Upper lobe of right lung (tissue), 1 donor: ENCODE measurements at places on chromosomes 7 and 10.

GRCh38 chr7:157908006-157908782 is 571.4 kb downstream of the DNAJB6 start:
- no peak for DNase-seq

- DNase-seq: no peak
These were observed 42.9 kb downstream of the PRKG1 start for GRCh38 chr10:51117053-51117660.

GRCh38 chr10:133243593-133243992 is 5.9 kb downstream of the VENTX start:
- DNase-seq: no peak

DNA sequence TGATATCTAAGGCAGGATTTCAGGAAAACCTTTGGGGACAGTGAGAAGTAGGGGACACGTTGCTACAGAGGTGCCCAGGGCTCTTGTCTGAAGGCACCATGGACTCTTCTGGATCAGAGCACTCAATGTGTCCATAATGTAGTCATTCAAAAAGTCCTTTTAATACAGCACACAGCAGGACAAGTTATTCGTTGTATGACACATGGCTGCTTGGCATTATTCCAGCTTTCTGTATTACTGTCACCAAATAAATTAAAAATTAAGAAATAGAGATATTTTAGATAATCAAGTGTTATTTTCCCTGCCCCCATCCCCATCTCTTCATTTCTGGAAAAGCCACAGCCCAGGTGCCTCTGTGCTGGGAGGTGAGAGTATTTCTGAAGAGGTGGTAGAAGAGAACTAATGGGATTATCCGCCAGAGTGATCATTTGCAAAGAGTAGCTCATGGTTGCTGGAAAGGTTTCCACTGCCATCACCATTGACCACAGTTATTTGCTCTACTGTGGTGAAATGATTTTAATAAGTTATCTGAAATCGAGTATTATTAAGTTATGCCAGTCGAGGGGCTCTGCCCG is 83.0 kb downstream of the CXCL12 start:
- no peak for DNase-seq

GRCh38 chr10:31456468-31456867 is 137.5 kb downstream of the ZEB1 start:
- no peak for DNase-seq

- no peak for DNase-seq
These were observed 578.5 kb upstream of the MKI67 start for GRCh38 chr10:128704716-128705115.

DNA sequence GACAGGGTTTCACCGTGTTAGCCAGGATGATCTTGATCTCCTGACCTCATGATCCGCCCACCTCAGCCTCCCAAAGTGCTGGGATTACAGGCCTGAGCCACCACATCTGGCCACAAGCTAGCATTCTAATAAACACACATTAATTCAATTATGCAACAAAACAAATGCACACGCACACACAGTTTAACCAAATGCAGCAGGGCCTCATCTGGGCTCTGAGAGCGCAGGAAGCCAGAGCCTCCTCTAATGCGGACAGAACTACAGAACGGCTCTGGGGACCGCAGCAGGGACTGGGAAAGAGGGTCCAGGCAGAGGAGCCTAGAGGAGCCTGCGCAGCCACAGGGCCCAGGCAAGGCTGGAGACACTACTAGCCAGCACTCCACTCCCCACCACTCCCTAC is 3.8 kb downstream of the MAD1L1 start:
- no peak for DNase-seq

DNA sequence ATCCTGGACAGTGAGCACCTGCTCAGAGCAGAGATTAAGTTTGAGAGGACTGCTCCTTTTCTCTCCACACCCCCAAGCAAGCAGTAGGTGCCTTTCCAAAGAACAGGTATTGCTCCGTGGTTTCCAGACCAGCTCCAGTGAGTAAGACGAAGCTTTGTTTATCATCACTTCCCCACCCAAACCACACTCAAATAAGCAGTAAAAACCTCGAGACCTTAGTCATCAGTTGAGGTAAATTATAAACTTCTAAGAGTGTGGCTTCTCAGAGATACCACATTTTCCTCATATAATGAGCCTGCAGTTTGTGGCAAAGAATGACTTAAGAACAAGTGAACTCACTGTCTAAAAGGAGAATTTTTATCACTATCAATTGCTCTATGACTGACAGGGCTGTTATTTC is 50.0 kb upstream of the GRB10 start:
- no peak for DNase-seq

GRCh38 chr7:55020466-55020871 is 1.7 kb downstream of the EGFR start:
- peak; percentile 79 for DNase-seq
